LoVo (cell line): ENCODE measurements at places on chromosomes 3 and 15.

GRCh38 chr3:123755085-123755484 is 129.0 kb downstream of the MYLK start:
- peak; percentile 92 for DNase-seq

GRCh38 chr3:39141171-39141995 is 12.0 kb downstream of the CSRNP1 start:
- peak; percentile 62 for DNase-seq

- DNase-seq: no peak
Observed at GRCh38 chr3:189630767-189631372, 319 bp upstream of the TP63 start.

DNA sequence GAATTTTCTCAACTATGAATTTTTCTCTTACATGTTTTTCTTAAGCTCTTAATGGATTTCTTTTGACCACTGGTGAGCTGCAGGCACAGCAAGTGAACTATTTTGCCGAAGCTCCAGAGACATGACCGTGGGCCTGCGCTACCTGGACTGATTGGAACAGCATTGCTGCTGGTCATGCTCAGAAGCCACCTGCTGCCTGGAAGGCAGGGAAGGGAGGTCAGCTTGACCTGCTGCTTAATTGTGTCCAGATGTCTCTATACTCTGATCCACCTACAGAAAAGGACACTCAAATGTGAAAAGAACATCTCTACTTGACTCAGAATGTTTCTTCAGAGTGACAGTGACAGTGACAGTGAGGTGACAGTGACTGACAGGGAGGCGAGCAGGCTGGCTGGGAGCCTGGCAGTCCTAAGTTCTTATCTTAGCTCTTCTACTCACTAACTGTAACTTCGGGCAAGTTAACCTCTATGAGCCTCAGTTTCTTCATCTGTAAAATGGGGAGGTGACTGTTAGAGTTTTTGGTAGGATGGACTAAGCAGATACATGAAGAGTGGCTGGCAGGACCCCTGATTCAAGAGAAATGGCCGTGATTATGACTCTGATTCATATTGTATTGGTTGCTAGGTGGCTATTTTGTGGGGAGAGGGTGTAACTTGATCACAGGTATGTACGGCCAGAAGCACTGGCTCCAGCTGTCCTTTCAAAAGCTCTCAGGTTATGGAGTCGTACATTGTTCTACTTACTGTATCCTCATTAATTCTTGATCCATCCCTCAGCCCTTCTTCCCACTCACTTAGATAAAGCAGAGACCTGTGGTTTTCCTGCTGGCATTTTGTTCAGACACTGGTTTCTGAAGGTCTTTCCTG is 54.8 kb upstream of the DLG1 start:
- no peak for DNase-seq

GRCh38 chr3:160106905-160107861 is 118.0 kb upstream of the C3orf80 start:
- DNase-seq: peak; percentile 43

DNA sequence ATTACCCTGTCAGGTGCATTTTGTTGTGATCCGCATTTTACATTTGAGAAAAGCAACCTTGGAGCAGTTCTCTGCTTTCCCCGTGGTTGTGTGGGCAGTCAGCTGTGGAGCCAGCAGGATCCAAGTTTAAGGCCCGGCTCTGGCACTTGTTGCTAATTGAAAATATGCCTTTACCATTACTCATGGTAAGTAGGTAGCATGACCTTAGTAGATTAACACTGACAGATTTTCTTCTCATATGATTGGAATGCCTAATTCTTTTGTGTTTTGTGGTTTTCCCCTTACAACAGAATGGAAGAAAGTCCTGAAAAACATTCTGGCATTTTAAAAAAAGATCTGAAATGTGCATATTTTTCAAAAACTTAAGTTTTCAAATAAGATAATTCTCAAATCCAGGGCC is 246.5 kb upstream of the LRRN1 start:
- DNase-seq: no peak

- peak; percentile 17 for DNase-seq
Observed at GRCh38 chr3:181851063-181851462, 139.3 kb downstream of the SOX2 start.

- no peak for DNase-seq
Observed at GRCh38 chr15:93020976-93021772, 67.8 kb downstream of the RGMA start.

DNA sequence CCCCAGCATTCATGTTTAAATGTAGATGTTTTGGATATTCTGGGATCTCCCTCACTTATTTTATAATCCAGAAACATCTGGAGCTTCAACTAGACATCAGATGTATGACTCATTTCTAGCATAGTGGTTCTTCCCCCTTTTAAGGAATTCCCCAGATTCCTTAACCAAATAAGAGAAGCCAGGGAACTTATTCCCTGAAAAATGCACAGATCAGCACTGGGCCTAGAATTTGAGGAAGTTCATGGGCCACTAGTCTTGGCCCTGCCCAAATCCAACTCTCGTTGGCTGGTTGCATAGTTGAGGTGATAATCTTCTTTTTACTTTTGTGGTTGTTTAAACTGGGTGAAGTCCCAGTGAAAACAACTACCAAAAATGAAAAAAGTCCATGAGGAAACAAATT is 20.4 kb downstream of the RARRES1 start:
- no peak for DNase-seq

- no peak for DNase-seq
Observed at GRCh38 chr3:134796281-134797056, 1.4 kb downstream of the EPHB1 start.

- peak; percentile 76 for DNase-seq
Observed at GRCh38 chr3:13648060-13649001, 99.4 kb downstream of the FBLN2 start.

- DNase-seq: peak; percentile 14
Observed at GRCh38 chr3:156449710-156450574, 105.0 kb downstream of the SSR3 start.

DNA sequence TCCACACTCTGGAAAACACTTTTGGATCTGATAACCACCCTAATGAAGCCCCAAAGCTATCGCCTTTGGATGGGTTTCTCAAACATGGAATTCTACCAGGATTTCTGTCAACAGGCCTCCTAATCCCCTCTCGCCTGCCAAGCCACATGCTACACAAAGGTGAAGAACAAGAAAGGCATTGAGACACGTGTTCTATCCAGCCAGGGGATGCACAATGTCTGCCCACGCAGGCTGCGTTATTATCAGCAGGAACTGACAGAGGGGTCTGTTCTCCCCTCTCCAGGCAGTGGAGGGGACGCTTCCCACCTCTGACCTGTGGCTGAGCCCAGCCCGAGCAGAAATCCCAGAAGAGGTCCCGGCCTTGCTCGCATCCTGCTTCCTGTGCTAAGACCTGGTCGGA is 45.4 kb upstream of the THBS1 start:
- no peak for DNase-seq
